ENCODE measurements at places on chromosomes 4 and X.
A peak's percentile ranks its signal among the peaks of the same experiment; 100 is the strongest.

- no peak for DNase-seq
Measured at GRCh38 chr4:30832639-30833038, 112.5 kb downstream of the PCDH7 start.

GRCh38 chr4:171256223-171256622, 557.0 kb upstream of the GALNTL6 start:
- DNase-seq, result no peak

GRCh38 chr4:126238013-126238412, 923.3 kb downstream of the FAT4 start:
- no peak for DNase-seq

DNA sequence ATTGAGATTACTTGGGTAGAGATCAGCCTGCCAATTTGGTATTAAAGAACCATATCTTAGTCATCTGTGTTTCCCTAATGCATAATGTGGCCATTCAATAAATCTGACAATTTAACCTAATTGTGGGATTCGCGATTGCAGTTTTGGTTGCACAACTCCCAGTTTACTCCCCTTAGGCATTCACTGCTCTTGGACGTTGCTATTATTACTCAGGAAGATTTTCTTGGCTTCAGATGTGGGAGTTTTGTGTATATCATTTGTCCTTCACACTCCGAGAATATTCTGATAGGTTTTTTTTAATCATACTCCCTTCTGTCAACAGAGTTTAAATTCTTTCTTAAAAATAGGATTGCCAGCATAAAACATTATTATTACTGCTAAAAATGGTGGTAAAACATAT, 22.0 kb upstream of the TRPC3 start:
- no peak for DNase-seq

- no peak for DNase-seq
Measured at GRCh38 chr4:154858166-154858565, 77.1 kb downstream of the RBM46 start.

DNA sequence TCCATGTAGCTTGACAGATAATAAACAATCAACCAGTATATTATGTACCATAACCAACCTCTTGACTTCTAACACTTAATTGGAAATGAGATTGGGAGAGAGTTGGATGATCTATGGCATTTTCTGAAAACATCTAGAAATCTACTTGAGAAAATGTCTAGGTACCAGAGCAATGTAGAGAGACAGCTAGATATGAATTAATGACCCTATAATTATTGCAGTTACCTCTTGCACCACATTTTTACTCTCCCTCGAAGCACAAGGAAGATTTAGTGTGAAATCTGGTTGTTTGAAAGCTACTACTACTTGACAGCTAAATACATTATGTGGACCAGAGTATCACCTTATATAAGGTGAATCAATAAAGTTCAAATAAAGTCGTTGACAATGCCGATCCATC, 1534.4 kb upstream of the IGFBP7 start:
- no peak for DNase-seq

GRCh38 chrX:31499109-31499508, 427.3 kb upstream of the FTHL17 start:
- no peak for DNase-seq

GRCh38 chr4:150297861-150298474, 219.7 kb downstream of the DCLK2 start:
- peak; percentile 52 for DNase-seq

GRCh38 chrX:155611302-155611701, 1.4 kb downstream of the TMLHE start:
- no peak for DNase-seq

DNA sequence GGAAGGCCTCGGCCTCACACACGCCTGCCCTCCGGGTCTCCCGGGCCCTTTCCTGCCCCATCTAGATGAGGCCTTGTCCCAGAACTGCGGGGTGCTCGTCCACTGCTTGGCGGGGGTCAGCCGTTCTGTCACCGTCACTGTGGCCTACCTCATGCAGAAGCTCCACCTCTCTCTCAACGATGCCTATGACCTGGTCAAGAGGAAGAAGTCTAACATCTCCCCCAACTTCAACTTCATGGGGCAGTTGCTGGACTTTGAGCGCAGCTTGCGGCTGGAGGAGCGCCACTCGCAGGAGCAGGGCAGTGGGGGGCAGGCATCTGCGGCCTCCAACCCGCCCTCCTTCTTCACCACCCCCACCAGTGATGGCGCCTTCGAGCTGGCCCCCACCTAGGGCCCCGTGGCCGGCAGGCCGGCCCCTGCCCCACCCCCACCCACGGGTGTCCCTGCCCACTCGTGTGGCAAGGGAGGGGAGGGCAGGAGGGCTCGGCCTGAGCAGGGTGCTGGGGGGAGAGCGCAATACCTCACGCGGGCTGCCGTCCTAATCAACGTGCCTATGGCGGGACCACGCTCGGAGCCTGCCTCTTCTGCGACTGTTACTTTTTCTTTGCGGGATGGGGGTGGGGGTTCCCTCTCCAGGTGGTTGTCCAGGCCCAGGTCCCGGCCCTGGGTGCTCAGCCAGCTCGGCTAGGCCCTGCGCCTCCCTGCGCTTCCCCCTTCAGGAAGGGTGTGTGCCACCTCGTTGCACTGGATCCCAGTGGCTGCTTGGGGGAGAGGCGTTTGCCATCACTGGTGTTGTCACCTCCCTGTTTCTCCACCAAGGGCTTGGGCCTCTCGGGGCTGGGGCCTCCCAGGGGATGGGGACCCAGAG, 3.1 kb downstream of the DUSP9 start:
- no peak for DNase-seq

DNA sequence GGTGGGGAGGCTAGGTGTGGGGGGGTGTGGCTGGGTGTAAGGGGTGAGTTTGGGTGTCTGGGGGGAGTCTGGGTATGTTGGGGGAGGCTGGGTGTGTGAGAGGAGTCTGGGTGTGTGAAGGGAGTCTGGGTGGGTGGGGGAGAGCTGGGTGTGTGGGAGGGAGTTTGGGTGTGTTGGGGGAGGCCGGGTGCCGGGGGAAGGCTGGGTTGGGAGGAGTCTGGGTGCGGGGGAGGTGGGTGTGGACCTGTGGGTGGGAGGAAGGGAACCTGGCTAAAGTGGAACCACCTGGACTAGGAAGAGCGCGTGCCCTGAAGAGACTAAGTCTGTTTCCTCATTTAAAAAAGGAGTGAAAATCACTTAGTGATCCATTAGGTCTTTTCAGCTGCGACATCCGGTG, 18.3 kb downstream of the SPON2 start:
- DNase-seq, result no peak

- no peak for DNase-seq
Measured at GRCh38 chr4:107570952-107571351, 149.1 kb downstream of the PAPSS1 start.

DNA sequence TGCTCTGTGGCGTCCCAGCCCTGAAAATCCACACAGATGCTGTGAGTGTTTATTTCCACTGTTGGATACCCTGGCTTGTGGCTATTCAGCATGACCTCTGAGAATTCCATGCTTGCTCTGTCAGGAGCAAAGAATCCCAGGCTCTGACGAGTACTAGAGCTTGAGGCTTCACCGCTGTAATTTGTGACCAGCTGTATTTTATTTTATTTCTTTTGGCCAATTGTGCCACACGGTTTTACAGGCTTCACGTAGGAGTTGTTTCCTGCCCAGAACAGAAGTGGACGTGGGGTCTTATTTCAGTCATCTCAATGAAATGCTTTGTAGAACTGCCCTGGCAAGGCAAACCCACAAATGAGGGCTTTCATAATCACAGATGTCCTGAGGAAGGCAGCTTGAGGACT, 69.4 kb upstream of the CLDN34 start:
- peak; percentile 75 for DNase-seq

DNA sequence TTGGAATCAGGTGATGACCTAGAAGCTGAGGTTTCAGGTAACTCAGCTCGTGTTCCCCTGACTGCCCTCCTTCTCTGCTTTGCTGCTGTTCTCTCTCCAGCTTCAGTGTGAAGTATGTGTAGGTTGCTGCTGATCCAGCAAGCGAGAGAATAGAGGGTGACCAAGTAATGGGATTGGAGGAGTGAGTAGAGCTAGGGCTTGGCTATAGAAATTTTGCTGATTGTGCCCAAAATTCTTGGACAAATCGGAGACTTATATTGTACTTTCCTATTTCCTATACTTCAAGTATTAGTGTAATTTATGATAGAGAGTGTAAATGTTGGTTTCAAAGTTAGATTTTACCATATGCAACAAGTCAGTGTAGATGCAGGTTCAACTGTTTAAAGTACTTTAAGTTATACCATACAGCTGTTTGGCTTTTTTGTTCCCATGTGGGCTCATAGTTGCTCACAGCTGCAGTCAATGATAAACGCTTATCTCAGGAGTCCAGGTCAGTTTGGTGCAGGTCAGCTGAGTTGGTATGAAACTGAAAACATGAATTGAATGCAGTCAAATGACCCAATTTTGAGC, 48.0 kb downstream of the RAPGEF2 start:
- DNase-seq, result no peak

DNA sequence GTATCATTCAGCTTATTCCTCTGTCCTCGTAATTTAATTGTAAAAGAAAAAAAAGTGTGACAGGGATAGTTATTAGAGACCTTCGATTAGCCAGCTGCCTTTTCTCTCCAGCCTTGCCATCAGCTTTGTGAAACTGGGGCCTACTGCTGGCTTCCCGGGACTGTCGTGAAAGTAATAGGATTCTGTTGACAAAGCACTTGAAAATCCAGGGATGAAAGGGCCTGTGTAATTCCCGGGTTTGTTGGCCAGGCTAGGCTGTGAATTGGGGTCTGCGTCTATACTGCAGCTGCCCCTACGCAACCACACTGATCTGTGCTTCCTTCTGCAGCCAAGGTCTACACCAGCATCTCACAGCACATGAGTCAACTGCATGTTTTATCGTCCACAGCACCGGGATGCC, 120.4 kb upstream of the SCML1 start:
- no peak for DNase-seq

DNA sequence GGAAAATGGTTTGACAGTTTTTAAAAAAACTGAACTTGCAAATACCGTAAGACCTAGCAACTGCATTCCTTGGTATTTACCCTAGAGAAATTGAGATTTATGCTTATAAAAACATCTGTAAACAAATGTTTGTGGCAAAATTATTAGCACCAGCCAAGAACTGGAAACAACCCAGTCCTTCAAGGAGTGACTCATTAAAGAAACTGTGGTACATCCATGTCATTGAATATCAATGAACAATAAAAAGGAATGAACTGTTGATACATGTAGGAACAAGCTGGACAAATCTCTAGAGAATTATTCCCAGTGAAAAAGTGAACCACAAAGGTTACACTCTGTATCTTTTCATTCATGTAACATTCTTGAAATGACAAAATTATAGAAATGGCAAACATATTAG, 240.2 kb upstream of the ADAMTS3 start:
- no peak for DNase-seq

GRCh38 chrX:124117325-124117724, 155.8 kb downstream of the STAG2 start:
- DNase-seq, result no peak

DNA sequence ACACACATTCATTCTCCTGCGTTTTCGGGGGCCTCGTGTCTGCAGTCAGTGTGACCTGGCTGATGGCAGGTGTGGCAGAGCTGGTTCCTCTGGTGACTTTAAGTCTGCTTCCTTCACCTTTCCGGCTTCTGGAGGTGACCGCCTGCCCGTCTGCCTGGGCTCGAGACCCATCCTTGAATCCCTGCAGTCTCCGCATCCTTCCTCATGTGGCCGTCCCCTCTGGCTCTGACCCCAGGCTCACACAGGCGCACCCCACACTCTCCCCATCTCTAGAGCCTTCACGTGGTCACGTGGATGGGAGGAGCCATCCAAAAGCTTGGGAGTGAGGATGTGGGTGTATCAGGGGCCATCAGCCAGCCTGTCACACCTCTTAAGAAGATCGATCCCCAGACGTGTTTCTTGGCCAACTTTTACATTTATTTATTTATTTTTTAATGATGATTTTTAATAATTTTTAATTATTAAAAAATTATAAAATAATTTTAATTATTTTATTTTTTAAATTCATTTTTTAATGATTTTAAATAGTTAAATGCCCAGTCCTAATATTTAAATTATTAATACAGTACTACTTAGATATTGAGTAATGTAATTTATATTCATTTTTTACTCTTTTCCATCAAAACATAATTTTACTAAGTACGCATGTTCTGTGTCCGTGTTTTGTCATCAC, 20.9 kb downstream of the RGS12 start:
- DNase-seq, result no peak

DNA sequence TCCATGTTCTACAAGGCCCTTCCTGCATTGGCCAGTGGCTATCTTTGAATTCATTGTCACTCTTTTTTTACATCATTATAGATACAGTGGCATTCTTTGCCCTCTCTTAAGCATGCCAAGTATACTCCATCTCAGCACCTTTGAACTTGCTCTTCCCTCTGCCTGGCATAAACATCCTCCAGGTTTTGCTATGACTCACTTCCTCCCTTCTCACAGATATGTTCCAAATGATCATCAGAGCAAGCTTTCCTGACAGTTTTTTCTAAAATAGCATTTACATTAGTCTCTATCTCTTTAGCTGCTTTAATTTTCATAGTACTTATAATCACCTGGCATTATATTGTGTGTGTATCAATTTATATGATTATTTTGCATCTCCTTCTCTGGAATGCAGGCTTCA, 553.3 kb upstream of the MAGEB2 start:
- DNase-seq, result peak; percentile 36

DNA sequence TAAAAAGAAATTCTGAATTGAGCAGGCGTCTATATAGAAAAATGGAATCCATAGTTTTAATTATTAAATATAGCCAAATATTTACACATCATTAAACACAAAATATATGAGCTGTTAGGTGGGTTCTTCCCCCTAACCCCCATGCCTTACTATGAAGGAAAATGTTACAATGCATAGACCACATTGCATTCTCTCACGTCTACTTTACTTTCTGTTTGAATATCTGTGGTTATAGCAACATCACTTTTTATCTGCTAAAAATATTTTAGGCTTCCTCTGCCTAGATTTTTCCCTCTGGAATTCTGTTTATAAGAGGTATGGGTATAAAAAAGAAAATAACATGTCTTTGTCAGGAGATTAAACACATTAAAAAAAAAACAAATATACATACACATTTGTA, 73.1 kb downstream of the MAML3 start:
- DNase-seq, result no peak

GRCh38 chr4:89719536-89720090, 117.3 kb downstream of the SNCA start:
- no peak for DNase-seq

DNA sequence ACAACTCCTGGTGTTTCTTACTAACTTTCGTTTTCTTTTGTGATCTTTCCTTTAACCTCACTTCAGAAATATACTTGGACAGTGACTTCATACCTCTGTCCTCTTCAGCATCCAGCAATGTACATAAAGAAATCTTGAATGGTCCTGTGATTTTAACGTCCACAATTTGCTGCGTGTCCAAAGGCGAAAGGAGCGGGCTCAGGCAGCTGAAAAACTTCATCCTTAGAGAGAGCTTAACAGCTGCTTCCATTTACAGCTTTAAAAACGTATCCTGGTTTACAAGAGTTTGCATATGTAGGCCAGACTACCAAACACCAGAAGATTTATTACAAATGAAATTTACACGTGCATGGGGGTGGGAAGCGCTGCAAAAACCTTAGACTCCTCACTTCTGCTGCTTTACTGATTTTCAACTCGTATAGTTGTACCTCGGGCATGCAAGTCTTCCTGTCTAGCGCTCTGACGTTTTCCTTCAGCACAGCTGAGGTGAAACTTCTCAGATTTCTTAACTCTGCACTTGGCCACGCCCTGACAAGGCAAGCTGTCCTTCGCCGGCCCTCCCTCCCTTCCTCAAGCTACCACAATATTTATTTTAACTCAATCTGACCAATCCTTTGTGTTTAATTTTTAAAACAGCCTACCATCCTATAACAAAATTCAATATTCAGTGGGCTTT, 406.4 kb downstream of the FAM47A start:
- DNase-seq, result peak; percentile 5
